Body of pancreas (tissue), 4 donors: ENCODE measurements at places on chromosomes 1 and 21. TPM values are rescaled to one million over a fixed set of nuclear protein-coding genes. Genes with fewer than 3 reads are reported as not detected.
A peak's percentile ranks its signal among the peaks of the same experiment; 100 is the strongest.

The G0S2 gene
- 59.9 TPM for total RNA-seq

The BCAR3 gene
- total RNA-seq = 7.9 TPM

- no peak for DNase-seq
- no peaks in the 10 kb centered on the region for H3K36me3 ChIP-seq
- H3K27ac ChIP-seq = no peak overlapping the region
- H3K4me1 ChIP-seq = peaks cover 51% of the 10 kb centered on the region
Observed at GRCh38 chr1:3773572-3774275, 1.2 kb downstream of the SMIM1 start.

DNA sequence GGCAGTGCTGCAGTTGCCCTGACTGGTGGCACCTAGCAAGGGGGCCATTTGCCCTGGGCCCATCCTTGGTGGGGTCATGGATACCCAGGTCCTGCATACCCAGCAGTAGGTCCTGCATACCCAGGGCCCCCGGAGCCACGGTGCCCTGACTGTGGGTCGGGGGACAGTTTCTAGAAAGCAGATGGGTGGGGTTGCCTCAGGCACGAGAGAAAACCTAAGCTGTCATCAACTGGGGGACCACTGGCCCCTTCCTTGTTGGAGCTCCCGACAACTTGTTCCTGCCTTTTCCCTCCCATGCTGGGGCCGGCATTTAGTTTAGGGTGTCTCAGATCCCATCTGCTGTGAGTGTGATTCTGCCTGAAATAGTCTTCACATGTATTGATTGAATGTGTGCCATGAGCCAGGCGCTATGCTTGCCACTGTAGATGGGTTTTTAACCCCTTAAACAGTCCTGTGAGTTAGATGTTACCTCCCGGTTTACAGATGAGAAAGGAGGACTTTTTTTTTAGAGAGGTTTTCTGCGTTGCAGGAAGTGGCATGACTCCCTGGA lies 15.6 kb downstream of the SPSB1 start:
- DNase-seq = no peak
- peaks cover 40% of the 10 kb centered on the region for H3K4me1 ChIP-seq
- H3K27ac ChIP-seq = no peak overlapping the region
- no peaks in the 10 kb centered on the region for H3K36me3 ChIP-seq
- no peaks in the 10 kb centered on the region for H3K27me3 ChIP-seq

The PCP4 gene
- 1.6 TPM for total RNA-seq

The KCNJ9 gene
- total RNA-seq = not detected

- H3K27ac ChIP-seq = no peak overlapping the region
- no peak for DNase-seq
- no peaks in the 10 kb centered on the region for H3K36me3 ChIP-seq
Observed at GRCh38 chr21:25005388-25005787, 601.9 kb downstream of the MRPL39 start.

- H3K36me3 ChIP-seq = no peaks in the 10 kb centered on the region
- no peak overlapping the region for H3K27ac ChIP-seq
- H3K27me3 ChIP-seq = no peaks in the 10 kb centered on the region
- H3K4me1 ChIP-seq = no peaks in the 10 kb centered on the region
Observed at GRCh38 chr1:223700388-223700918, 11.9 kb upstream of the CAPN2 start.

The AVPR1B gene
- total RNA-seq = 0.78 TPM

The GABPA gene
- 8.9 TPM for total RNA-seq

The ADCY10 gene
- 0.26 TPM for total RNA-seq

DNA sequence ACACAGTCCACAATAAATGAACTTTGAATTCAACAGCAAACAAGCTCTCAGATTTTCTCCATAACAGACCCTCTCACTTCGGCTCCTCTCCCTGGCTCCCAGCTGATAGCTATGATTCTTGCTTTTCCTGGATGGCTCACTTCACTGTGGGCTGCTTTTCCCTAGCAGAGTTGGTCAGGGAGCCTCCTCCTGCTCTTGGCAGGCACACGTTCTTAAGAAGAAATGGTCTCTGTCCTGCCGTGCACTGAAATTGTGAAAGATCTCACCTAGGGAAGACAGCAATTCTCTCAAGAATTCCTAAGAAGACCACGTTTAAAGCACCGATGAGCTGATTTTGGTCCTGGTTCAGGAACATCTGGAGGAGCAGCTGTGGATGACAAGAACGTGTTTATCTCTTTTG lies 148.5 kb upstream of the KCNK2 start:
- H3K4me1 ChIP-seq = no peaks in the 10 kb centered on the region
- no peak overlapping the region for H3K4me3 ChIP-seq
- H3K36me3 ChIP-seq = no peaks in the 10 kb centered on the region
- no peak overlapping the region for H3K27ac ChIP-seq
- DNase-seq = no peak

- H3K27me3 ChIP-seq = peaks cover 3% of the 10 kb centered on the region
- H3K4me3 ChIP-seq = peak overlapping the region; percentile 25
- H3K36me3 ChIP-seq = no peaks in the 10 kb centered on the region
- no peak overlapping the region for H3K27ac ChIP-seq
- DNase-seq = peak; percentile 46
Observed at GRCh38 chr1:20732071-20732587, 374 bp downstream of the SH2D5 start.

DNA sequence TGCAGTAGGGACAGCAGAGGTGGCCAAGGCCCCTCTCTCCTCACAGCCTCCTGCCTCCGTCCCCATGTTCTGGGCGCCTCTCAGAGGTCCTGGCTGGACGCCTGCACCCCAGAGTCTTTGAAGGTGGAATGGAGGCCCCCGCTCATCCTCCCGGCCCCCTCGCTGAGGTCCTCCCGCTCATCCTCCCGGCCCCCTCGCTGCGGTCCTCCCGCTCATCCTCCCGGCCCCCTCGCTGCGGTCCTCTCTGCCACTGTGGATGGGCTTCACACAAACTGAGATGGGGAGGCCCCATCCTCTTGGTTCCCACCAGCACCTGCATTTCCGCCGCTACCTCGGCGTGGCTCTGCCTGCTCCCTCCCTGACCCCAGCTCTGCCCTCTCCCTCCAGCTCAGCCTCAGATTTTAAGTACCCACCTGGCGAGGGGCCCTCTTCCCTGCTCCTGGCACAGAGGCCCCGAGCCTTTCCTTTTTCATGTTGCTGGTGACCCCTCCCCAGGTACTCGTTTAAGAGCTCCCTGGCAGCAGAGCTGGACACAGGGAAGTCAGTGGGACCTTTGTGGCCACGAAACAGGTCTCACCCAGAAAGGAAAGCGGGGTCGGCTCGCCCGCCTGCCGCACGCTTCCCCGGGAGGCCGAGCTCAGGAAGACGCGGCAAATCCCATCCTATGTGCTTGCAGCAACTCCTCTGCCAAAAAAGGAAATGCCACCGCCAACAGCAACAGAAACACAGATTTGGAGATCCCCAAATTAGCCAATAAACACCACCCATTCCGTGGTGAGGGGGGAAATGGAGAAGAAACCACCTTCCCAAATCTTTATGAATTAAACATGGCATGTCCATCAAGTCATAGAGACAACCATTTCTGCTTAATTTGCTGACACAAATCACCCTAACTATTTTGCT lies 143.7 kb downstream of the PRDM16 start:
- H3K36me3 ChIP-seq = no peaks in the 10 kb centered on the region
- H3K27me3 ChIP-seq = no peaks in the 10 kb centered on the region
- DNase-seq = no peak
- H3K27ac ChIP-seq = peak overlapping the region; percentile 73

The CD1E gene
- total RNA-seq = not detected

DNA sequence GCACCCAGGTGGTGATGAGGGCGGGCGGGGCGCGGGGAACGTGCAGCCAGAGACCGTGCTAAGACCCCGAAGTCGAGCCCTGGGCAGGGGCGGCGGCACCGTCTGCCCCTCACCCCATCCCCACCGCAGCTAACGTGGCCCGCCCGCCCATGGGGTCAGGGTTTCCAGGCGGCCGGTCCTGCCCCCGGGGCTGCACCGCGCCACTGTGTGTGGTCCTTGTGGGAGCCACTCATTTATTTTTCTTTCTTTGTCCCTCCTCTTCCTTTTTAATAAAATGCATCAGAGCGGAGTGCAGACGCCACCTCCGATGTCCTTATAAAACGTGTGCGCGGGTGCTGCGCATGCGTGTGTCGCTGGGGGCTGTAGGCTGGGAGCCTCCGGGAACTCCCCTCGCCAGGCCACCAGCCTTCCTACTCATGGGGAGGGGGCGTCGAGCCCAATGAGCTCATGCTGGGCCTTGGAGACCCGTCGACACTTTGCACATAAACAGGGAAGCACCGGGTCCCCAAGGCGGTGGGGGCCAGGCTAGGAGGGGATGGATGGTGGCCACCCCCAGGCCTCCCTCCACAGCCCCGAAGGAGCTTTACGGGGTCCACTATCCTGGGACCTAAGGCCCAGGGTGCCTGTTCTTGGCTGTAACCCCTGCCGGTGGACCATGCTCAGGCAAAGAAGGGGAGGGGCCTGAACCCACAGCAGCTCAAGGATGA lies 59.9 kb downstream of the WNT9A start:
- H3K36me3 ChIP-seq = no peaks in the 10 kb centered on the region
- H3K4me3 ChIP-seq = no peak overlapping the region
- H3K27ac ChIP-seq = peak overlapping the region; percentile 47
- H3K4me1 ChIP-seq = peaks cover 13% of the 10 kb centered on the region

- H3K27ac ChIP-seq = no peak overlapping the region
- H3K36me3 ChIP-seq = no peaks in the 10 kb centered on the region
- no peak overlapping the region for H3K4me3 ChIP-seq
Observed at GRCh38 chr21:17834639-17835354, 15.6 kb upstream of the C21orf91 start.

DNA sequence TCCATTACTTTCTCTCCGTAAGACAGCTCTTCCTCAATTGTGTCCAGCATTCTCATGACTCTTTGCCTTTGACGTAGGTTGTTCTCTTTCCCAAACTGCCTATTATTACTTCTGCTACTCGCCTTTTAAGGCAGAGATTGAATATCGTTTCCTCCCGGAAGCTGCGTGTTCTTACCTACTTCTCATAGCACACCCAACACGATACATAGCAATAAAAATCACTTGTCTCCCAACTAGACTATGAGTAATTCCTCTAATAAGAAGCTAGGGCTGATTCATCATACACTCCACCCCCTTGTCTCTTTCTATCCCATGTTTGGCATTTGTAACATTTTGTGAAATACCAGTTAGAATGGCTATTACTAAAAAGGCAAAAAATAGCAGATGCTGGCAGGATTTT lies 55.8 kb upstream of the SGIP1 start:
- no peaks in the 10 kb centered on the region for H3K36me3 ChIP-seq
- H3K27ac ChIP-seq = no peak overlapping the region
- DNase-seq = no peak

DNA sequence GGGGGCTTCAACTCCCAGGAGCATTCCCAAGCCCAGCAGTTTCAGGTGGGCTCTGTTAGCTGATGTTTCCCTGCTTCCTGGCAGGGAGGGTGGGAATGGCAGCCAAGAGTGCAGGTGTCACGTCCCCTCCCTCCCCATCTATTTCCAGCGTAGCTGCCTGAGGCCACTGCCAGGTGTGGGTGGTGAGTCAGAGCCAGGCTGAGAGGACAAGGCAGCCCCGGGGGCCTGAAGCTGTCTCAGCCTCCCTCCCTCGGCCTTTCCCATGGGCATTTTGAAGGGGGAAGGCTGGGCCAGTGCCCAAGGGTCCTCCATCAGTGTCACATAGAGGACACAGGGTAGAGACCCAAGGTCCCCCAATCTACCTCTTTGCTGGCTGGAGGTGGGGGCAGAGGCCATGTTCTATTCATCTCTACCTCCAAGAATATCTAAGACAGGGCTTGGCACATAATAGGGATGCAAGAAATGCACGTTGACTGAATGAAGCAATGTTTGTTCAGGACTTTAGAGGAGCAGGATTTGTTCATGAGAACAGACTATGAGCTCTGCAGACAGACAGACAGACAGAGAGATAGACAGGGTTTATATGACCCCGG lies 34.4 kb upstream of the ID3 start:
- DNase-seq = peak; percentile 91
- peaks cover 32% of the 10 kb centered on the region for H3K4me1 ChIP-seq
- H3K36me3 ChIP-seq = no peaks in the 10 kb centered on the region
- no peaks in the 10 kb centered on the region for H3K27me3 ChIP-seq
- peak overlapping the region; percentile 72 for H3K27ac ChIP-seq
- H3K4me3 ChIP-seq = no peak overlapping the region

The AMIGO1 gene
- total RNA-seq = 8.6 TPM

GRCh38 chr1:169326261-169326955 lies 41.2 kb downstream of the NME7 start:
- no peak for DNase-seq
- H3K27me3 ChIP-seq = no peaks in the 10 kb centered on the region
- no peak overlapping the region for H3K4me3 ChIP-seq
- peaks cover 4% of the 10 kb centered on the region for H3K4me1 ChIP-seq

GRCh38 chr1:199218533-199218932 lies 579.7 kb downstream of the PTPRC start:
- H3K27ac ChIP-seq = no peak overlapping the region
- H3K4me3 ChIP-seq = no peak overlapping the region
- H3K36me3 ChIP-seq = no peaks in the 10 kb centered on the region

DNA sequence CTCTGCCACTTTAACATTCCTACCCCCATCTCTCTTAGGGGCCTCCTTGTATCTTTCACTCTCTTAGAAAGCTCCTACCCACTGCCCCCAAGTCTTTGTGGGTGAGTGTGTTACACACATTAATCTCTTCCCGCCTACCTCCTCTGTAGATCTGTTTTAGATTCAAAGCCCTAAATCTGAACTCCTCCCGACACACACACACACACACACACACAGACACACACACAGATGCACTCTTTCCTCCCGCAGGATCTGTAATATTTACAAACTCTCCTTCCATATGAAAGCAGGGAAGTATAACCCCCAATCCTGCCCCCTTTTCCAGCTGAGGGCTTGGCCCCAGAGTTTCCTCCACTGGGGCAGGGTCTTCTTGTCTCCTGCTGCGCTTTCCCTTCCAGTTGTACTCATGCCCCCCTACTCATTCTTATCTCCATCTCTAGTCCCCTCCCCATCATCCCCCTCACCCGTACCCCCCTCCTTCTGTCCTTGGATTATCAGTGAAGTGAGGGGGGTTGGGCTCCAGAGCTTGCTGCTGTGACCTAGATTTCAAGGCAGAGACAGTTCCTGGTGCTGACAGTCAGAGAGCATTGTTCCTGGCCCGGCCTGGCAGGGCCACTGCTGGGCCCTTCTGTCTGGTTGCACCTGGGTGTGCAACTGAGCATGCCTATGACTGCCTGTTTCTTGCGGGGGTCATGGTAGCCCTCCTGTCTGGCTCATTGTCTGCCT lies 4.3 kb downstream of the PEA15 start:
- peaks cover 49% of the 10 kb centered on the region for H3K4me1 ChIP-seq
- DNase-seq = peak; percentile 53
- H3K36me3 ChIP-seq = peaks cover 22% of the 10 kb centered on the region
- H3K27ac ChIP-seq = no peak overlapping the region
- H3K4me3 ChIP-seq = no peak overlapping the region
- no peaks in the 10 kb centered on the region for H3K27me3 ChIP-seq

- no peaks in the 10 kb centered on the region for H3K36me3 ChIP-seq
- DNase-seq = no peak
- H3K27me3 ChIP-seq = no peaks in the 10 kb centered on the region
- no peak overlapping the region for H3K4me3 ChIP-seq
- H3K27ac ChIP-seq = no peak overlapping the region
- H3K4me1 ChIP-seq = no peaks in the 10 kb centered on the region
Observed at GRCh38 chr1:65009176-65009575, 42.8 kb upstream of the JAK1 start.
